Karpas-422 (cell line): ENCODE measurements at places on chromosomes 6 and 20.

DNA sequence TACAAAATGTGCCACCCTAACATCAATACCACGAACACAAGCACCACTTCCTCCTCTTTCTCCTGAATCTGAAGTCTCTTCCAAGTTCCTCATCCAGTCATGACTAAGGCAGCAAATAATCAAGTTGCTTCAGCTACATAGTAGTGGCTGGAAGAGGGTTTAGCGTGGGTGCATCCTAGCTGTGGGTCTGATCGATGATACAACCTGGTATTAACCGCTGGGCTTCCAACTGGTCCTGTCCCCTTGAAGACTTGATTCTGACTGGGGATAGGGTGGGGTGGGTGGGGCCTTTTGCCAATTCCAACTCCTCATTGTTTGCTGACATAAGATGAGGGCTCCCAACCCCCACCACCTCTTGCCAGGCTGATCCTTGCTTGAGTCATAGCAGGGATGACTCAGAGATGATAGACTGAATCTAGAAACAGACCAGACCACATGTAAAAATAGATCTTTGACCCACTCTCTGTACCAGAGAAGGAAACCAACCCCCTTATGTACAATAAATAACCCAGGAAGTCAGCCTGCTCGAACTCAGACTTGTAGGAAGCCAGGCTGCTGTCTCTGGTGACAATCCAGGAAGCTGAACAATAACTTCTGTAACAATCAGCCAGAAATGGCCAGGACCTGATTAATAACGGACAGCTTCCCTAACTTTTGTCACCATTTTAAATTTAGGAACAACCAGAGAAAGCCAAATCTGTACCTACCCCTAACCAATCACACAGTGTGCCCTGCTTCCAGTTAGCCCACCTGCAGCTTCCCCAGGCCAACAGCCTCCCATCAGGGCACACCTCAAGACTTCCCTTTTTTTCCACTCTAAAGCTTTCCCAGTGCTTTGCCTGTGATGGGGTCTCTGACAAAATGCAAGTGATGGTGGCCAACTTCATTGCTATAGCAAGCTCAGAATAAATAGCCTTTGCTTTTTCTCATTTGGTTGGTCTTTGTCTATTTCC lies 68.9 kb upstream of the FAM184A start:
- no peak for DNase-seq

- DNase-seq: no peak
Observed at GRCh38 chr20:61037498-61037897, 214.6 kb upstream of the CDH4 start.

GRCh38 chr6:38542031-38542430 lies 97.7 kb downstream of the BTBD9 start:
- no peak for DNase-seq

DNA sequence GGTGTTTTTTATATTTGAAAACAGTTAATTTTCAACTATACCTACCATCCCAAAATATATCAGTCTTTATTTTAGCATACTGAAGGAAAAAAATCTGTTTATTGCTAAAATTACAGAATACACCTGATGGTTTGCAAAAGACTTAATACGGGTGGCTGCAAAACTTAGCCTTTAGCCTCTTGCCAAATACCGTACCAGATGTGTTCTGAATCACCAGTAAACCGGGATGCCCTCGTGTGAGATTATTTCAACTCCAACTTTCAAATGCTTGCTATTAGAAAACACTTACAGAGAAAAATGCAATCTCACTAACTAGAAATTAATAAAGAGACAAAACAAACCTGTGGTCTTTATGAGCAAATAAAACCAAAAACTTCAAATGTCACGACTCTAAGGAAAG lies 36.0 kb downstream of the REV3L start:
- no peak for DNase-seq
